ENCODE measurements at places on chromosomes 6 and 20.

DNA sequence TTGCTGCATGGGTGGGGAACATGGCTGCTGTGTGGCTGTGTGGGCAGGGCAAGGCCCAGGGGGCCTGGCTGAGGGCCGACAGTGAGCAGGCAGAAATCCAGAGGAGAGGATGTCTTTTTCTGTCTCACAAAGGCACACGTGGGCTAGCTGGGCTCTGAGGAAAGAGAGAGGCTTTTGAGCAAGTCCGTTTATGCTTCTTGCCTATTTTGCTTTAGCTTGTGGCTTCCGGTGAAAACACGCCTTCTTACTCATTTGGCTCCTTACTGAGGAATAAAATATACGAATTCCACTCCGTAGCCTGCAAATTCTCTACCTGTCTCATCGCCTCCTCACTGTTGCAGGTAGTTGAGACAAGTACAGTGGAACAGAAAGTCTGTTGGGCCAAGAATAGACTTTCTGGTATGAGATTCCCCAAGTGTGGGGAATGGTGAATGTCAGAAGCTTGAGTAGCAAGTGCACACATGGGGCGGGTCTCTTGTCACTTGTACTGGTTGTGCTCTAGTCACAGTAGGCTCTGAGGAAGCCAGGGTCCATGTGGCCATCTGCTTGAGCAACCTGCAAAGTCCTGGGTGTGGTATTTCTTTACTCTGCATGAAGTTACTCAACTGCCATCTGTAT, 28.4 kb downstream of the WRNIP1 start:
- no peak for DNase-seq

DNA sequence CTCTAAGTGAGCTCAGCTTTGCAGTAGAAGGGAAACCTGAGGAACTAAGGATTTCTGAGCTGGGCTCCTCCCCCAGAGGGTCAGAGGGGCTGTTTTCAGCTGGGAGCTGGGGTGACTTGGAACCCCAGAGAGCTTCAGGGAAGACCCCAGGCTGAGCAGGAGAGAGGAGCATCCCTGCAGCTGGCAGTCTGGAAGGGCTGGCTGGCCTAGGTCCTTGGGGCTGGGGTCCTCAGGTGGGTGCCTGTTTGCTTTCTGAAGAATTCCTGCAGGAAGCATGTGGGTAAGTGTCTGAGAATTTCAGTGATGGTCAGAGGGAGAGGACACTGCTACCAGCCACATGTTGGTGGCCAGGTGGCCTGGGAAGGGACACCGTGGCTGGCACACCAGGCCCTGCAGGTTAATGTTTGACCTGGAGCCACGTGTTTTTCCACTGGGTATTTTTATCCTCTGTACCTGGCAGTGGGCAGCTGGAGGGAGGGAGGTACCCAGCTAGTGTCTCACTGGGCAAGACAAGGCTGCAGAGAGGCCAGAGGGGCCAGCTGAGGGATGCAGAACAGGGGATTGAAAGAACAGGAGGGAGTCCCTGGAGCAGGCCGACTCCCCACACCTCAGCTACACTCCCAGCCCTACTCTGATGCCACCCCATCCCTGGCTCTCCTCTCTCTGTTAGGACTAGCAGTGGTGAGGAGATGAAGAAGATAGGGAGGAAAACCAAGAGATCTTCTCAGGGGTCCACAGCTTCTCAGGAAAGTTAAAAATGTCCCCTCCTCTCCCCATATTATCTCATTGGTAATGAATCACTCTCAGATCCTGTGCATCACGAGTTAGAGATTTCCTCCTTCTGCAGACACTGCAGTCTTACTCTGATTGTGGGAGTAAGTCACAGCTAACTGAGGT, 143.6 kb downstream of the VEGFA start:
- no peak for DNase-seq

DNA sequence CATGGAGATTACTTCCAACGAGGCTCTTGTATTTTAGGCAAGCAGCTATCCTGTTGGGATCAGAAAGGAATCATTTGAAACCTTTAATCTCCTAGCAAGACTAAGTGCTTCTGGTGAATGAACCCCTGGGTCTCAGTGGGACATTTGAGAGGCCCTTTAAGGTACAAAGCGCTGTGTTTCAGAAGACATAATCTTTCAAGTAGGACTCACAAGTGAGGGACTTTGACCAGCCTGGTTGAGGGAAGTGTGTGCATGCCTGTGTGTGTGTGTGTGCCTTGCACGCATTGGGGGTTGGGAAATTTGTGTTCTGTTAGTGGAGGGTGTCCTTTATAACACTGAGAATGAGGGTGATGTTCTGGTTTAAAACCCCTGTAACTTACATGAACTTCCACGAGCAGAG, 64.4 kb upstream of the KCNG1 start:
- no peak for DNase-seq

DNA sequence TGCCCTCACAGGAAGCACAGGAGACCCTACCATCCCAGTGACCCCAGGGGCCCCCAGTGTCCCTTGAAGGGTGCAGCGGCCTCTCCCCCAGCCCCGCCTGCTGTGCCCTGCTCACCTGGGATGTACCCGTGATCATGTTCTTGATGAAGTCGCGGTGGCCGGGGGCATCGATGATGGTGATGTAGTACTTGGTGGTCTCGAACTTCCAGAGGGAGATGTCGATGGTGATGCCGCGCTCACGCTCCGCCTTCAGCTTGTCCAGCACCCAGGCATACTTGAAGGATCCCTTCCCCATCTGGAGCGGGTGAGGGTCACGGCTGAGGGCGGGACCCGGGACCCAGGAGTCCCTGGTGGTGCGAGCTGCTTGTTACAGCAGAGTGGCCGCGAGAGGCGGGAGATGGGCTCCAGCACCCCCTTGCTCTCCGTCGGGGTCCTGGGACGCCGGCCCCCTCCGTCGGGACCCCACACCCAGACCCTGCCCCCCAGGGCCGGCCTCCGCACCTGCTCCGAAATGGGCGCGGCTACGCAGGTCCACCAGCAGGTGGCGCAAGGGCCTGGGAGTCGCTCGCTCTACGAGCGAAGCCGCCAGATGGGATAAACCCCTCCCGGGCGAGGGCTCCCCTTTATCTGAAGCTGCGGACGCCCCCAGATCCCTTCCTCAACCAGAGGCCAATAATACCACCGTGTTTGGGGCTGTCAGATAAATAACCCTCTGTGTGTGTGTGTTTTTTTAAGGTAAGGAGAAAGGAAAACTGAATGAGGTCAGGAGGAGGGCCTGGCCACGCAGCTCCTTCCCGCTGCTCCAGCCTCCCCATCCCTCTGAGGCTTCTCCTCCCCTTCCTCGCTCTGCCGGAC, 2.9 kb downstream of the EEF1A2 start:
- DNase-seq = peak; percentile 62

- DNase-seq = no peak
Measured at GRCh38 chr20:3933218-3933617, 44.0 kb downstream of the PANK2 start.

DNA sequence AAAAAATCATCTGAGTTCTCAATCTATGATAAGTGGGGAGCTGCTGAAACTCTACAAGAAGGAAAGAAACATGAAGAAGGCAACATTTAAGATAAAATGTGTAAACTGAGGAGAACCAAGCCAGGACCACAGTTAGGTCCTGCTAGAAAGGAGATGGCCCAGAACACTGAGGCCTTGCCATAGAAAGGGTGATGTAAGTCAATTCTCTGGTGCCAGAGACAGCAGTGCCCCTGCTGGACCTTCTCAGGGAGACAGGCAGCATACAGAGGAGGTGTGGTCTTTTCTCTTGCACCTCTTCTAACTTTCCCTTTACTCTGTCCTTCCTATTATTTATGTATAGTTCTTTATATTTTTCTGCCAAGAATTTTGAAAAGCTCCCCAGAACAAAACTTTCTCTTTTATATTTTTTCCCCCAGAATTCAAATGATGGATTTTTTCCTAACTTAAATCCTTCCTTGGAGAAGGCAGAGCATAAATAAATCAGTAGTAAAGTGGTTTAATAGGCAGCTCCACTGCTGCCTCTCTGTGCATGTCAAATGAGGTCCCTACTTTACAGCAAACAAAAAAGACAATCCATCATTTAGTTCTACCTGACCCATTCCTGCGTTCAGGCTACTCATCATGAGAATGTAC, 9.0 kb downstream of the UQCC2 start:
- DNase-seq = no peak

DNA sequence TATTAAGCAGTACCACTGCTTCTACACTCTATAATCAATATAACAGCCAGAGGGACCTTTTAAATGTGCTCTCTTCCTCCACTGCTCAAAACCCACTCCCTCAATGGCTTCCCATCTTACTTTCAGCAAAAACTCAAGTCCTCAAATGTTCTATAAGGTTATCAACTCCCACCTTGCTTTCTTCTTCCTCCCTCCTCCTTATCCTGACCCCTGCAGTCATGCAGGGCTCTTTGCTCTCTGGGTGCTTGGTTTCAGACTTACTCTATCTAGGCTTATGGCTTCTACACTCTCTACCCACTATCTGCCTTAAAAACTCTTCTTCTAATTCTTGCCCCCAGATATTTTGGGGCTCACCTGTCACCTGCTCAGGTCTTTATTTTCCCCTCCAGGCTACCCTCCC, 5.3 kb downstream of the ARHGAP18 start:
- no peak for DNase-seq

DNA sequence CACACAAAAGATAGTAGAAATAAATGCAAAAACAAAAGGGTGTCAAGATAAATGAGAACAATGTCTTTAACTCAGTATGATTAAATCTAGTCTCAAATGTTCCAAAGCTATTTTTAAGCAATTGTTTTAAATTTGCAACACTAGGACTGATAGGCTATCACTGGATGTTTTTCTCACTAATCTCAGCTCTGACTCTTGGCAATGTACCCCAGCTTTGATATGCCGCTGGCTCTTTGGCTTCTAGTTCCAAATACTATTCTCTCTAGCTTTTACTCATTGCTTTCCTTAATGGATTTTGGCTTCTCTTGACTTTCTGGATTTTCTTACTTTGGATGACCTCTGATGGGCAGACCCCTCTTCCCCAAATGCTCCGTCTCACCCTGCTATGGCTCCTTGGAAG, 116.0 kb upstream of the SLC35B3 start:
- no peak for DNase-seq

GRCh38 chr20:51525241-51526105, 17.0 kb downstream of the NFATC2 start:
- no peak for DNase-seq

- DNase-seq = no peak
Measured at GRCh38 chr20:33733654-33734576, 2.1 kb downstream of the ZNF341 start.

DNA sequence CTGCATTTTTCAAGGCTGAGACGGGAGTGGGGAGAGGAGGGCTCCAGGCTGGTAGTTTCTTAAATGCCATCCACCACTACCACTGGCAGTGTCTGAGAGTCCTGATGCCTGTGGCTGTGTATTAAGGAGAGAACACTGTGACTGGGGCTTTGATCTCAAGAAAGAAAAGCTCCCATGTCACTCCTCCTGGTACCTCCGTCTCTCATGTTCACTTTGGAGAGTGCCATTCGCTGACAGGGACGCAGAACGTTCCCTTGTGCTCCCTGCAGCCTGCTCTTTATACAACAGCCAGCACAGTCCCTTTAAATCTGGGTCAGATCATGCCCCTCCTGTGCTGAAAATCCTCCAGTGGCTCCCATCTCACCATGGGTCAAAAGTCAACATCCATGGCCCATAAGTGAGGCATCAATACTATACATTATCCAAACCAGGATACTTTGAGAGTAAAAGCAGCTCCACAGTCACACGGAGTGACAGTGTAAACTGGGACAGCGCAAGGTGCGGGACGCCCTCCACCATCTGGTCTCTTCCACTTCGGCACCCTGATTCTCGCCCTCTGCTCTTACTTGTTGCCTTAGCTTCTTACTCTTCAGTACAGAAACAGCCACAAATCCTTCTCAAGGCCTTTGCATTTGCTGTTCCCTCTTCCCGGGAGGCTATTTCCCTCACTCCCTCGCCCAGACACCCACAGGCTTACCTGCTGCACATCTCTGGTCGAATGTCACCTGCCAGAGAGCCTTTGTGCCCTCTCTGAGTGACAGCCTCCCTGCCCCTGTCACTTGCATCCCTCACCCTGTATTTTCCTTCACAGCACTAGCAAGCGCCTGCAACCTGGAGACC, 20.0 kb downstream of the PDYN start:
- no peak for DNase-seq

DNA sequence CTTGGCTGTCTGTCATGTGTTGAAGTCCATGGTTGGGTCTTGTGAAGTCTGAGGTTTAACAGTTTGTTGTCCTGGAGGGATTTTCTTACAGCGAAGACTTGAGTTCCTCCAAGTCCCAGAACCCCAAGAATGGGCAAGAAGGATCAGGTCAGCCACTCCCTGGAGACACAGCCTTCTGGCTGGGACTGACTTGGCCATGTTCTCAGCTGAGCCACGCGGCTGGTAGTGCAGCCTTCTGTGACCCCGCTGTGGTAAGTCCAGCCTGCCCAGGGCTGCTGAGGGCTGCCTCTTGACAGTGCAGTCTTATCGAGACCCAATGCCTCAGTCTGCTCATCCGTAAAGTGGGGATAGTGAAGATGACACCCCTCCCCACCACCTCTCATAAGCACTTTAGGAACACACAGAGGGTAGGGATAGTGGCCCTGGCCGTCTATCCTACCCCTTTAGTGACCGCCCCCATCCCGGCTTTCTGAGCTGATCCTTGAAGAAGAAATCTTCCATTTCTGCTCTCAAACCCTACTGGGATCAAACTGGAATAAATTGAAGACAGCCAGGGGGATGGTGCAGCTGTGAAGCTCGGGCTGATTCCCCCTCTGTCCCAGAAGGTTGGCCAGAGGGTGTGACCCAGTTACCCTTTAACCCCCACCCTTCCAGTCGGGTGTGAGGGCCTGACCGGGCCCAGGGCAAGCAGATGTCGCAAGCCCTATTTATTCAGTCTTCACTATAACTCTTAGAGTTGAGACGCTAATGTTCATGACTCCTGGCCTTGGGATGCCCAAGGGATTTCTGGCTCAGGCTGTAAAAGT, 43.5 kb downstream of the SIRPA start:
- no peak for DNase-seq

DNA sequence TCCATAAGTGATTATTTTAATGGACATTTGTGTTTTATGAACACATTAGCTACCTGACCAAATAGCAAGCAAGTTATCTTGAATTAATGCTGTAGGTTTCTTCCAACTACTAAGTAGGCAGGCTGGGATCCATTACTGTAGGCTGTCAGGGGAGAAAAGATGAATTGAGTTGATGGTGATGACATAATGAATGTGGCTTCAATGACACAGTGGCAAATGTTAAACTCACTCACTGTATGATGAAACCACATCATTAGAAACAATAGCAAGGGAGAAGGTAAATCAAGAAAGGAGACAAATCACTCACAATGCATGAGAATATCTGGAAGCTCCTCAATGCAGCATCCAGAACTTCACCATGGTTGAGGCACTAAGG, 529.7 kb upstream of the CITED2 start:
- DNase-seq = no peak

DNA sequence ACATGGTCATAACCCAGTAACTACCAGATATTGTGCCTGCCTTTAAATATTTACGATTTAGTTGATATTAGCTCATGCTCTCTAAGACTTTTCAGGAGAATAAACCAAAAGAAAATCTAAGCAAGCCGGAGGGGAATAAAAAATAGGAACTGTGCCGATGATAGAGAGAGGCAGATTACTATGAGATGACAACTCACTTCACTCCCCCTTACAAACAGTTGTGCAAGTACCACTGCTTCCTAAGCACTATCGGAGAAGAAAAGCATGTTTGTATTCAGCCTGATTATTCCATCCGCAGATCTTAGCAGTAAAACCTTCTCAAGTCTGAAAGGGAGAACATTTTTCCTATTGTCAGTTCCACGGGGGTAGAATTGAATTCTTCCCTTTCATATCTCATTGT, 294.4 kb downstream of the KCNQ5 start:
- no peak for DNase-seq

- DNase-seq = no peak
Measured at GRCh38 chr6:53691252-53691651, 25.7 kb upstream of the KLHL31 start.
